Spinal cord (tissue), 10 donors: ENCODE measurements at places on chromosomes 11 and 22. TPM values are rescaled to one million over a fixed set of nuclear protein-coding genes. Genes with fewer than 3 reads are reported as not detected.

DNA sequence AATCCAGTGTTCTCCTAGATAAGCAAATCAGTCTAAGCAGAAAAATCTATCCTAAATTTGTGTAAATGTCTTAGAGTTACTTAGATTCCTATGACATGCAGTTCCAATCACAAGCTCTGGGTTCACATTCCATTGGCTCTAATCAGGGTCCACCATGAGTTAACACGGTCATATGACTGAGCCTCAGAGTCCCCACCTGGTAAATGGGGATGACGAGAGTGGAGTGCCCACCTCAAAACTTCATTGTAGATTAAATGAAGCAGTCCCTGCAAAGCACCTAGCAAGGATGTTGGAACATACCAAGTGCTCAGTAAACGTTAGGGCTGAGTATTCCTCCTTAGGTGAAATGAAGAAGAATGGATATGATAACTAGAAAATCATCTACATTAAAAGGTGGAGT, 3.1 kb downstream of the ETS1 start:
- DNase-seq: no peak
- H3K27me3 ChIP-seq: peaks cover 66% of the 10 kb centered on the region
- no peak overlapping the region for H3K4me3 ChIP-seq
- peaks cover 8% of the 10 kb centered on the region for H3K4me1 ChIP-seq
- H3K36me3 ChIP-seq: no peaks in the 10 kb centered on the region

The MS4A3 gene
- total RNA-seq: 0.72 TPM

The SLC17A6 gene
- total RNA-seq: 11.2 TPM

The CLTCL1 gene
- total RNA-seq: 20.9 TPM

The TUB gene
- total RNA-seq: 73.3 TPM
